ENCODE measurements at places on chromosomes 5 and 9.

- no peak for DNase-seq
Observed at GRCh38 chr9:75953218-75953617, 62.7 kb downstream of the PCSK5 start.

DNA sequence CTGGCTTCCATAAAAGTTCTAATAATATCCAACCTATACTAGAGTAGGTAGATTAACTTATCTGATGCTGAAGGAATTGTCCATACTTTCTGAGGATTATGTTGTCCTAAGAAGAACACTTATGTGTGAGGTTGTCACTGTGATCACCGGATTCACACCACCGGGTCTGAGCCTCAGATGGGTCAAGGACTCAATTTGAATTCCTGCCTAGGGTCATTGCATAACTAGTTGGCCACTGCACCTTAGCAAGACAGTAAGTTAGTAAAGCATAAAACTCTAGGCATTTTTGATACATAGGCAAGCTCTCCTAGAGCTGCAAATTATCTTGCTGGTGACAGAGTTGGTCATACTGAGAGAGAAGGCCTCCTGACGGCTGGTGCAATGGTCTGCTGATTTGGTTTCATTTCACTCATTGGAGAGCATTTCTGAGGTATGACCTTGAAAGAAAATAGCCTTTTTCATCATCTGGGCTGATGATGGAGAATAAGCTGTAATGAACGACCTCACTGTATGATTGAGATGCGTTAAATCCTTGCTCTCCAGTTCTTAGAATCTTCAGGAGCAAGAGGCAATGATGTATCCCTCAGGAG is 72.0 kb upstream of the CKMT2 start:
- DNase-seq, result no peak

GRCh38 chr5:93092349-93093105 is 488.5 kb downstream of the NR2F1-AS1 start:
- DNase-seq, result no peak

- no peak for DNase-seq
Observed at GRCh38 chr9:935348-935965, 41.0 kb upstream of the DMRT3 start.

- no peak for DNase-seq
Observed at GRCh38 chr9:4563105-4563504, 72.8 kb downstream of the SLC1A1 start.

- DNase-seq, result no peak
Observed at GRCh38 chr5:59843511-59844213, 49.9 kb downstream of the PDE4D start.

DNA sequence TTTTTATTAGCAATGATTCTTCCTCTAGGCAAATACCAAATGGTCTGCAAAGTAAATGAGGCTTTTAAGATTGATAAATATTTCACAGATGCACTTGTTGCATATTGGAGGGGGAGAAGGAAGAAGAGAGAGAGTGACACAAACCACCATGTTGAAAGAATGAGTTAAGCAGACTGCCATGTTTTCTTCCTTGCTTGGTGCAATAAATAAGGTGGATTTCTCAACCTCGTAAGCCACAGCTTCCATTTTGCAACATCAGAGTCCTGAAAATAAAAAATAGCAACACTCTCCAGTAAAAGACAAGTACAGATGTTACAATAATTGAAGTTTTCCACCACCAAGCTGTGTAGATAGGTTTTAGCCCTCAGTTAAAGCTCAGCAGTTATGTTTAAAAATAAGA is 202.9 kb downstream of the SGCD start:
- DNase-seq, result no peak

- no peak for DNase-seq
Observed at GRCh38 chr9:117414906-117415331, at the start of gene ASTN2. Gene ASTN2, minus strand, starts transcription at chr9:117415057. Its CDS starts 119 bp downstream, at chr9:117414938.

DNA sequence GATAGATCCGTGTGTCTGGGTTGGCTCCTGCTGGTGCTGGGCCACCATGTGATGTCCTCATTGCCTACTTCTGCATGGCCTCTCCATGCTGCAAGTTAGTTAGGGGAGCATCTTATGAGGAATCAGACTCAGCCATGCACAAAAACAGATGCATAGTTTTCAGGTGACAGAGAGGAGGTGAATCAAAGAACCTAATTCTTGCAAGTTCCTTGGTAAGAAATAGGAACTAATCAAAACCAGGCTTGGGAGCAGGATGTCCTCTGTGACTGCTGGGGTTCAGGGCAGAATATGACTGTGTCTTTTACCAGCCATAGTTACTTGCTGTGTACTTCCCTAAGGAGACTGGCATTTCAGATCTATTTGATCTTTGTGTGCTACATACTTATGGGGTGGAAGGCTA is 61.6 kb downstream of the C9orf152 start:
- DNase-seq, result no peak

DNA sequence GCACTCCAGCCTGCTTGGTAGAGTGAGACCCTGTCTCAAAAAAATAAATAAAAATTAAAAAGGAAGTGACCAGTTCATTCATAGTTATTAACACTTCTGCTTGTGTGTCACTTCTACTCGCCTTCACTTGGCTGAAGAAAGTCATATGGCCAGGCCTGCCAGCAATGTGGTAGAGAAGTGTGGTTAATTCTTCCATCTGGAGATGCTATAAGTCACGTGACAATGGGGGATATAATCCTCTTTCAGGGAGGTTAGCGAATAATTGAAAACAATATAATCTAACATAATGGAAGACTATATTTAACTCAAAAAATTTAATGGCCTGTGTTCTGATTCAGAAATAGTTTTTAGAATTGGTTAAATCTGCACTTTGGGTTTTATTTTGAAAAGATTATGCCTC is 305.6 kb downstream of the DOCK8 start:
- DNase-seq, result no peak

GRCh38 chr5:31404325-31404724 is 127.6 kb downstream of the DROSHA start:
- no peak for DNase-seq

- DNase-seq, result no peak
Observed at GRCh38 chr5:5331848-5332247, 90.6 kb upstream of the ICE1 start.

DNA sequence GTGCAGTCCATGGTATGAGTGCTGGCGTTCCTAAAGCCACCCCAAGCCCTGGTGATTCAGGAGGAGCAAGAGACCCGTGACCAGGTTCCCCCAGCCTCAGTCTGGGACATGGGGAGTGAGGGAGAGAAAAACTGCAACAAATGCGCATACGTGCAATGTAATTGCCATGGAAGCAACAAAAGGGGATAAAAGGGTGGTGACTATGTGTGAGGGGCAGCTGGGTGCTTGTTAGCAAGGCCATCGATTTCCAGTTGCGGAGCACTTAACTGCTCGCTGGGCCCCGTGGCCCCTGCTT is 709 bp upstream of the SH3PXD2B start:
- DNase-seq, result no peak

DNA sequence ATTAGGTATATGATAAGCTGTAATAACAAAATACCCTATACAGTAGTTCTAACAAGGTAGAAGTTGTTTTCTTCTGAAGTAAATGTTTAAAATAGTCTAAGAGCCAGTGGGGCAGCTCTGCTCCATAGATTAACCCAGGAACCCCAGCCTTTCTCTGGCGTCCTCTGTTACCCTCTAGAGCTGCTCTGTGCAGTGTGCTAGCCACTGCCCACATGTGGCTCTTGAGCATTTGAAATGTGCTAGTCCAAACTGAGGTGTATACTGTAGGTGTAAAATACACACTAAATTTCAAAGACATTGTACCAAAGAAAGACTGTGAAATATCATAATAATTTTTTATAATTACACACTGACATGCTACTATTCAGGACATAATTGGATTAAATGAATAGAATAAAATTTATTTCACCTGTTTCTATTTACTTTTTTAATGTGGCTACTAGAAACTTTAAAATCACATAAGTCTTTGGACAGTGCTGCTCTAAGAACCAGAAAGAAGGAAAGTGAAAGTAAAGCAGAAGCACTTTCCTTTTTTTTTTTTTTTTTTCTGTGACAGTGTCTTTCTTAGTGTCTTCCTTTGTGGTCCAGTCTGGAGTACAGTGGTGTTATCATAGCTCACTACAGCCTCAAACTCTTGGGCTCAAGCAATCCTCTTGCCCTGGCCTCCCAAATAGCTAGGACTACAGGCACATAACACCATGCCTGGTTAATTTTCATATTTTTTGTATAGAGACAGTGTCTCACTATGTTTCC is 39.3 kb downstream of the RAI14 start:
- no peak for DNase-seq

DNA sequence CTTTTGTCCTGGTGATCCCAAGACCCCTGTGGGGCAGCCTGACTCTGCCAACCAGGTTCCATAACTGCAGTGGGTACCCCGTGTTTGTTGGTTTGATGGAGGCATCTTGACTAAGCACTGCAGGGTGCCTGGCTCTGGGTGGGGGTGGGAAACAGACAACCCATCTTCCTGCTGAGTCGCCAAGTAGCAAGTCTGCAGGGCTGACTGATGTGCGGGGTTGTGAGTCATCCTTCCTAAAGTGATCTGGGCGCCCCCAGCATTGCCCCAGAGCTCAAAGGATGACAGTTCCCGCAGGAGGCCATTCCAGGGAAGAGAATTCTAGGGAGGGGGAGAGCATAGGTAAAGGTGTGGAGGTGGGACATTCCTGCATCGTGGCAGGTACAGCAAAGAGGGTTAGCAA is 23.5 kb downstream of the DAB2IP start:
- DNase-seq, result no peak

- DNase-seq, result no peak
Observed at GRCh38 chr5:127308945-127309344, 18.3 kb downstream of the MEGF10 start.

- no peak for DNase-seq
Observed at GRCh38 chr5:31682851-31683250, 43.9 kb downstream of the PDZD2 start.

DNA sequence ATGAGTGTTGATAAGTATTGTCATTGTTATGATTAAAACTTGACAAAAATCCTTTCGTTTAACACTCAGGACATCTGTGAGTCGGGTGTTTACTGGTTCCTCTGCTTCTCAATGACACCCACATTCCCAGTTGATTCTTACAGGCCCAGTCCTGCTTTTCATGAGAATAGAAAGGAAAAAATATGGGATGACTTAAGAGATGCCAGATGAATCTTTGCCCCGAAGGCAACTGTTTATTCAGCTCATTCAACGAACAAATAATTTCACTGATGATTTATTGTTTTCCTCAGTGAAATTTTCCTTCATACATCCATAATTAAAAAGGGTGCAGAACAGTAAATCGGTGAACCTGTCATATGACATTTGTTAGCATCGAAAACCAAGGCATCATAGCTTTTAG is 452.4 kb upstream of the WWC1 start:
- DNase-seq, result no peak

DNA sequence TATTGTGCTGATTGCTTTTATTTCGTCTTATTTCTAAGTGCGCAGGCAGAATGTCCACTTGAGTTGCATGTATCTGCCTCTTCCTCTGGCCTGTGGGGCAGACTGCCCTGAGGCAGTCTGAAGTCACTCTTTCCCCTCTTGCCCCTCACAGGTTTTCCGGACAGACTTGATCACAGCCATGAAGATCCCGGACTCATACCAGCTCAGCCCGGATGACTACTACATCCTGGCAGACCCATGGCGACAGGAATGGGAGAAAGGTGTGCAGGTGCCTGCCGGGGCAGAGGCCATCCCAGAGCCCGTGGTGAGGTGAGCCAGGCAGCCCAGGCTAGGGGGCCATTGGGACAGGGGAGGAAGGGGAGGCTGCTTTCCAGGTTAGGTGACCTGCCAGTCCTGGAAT is 26.4 kb downstream of the JADE2 start:
- DNase-seq, result no peak

DNA sequence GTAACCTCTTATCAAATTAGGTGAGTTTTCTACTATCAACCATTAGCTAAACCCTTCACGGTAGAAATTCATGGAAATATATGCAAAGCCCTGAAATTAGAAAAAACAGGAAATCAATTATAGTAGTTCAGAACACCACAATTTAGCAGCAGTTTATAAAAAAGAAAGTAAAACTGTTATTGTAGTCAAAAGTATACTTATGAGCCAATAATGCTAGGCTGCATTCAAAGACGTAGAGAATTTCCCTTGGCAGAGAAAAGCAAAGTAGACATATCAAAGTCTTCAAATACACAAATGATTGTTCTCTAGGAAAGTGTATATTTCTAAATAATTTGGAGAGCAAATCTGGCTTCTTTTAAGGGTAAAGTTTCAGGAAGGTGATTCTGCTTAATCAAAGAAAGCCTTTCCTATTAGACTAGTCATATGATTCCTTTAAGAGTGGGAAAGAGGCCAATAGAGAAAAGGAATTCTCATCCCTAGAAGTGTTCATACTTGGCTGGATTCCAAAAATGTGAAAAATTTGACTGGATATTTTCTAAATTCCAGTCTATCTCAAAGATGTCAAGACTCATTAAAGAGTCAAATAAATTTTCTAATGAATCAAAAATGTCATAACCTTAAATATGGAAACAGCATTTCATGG is 185.5 kb downstream of the SMC2 start:
- no peak for DNase-seq

GRCh38 chr9:78121488-78121887 is 89.9 kb upstream of the GNAQ start:
- DNase-seq, result peak; percentile 7

DNA sequence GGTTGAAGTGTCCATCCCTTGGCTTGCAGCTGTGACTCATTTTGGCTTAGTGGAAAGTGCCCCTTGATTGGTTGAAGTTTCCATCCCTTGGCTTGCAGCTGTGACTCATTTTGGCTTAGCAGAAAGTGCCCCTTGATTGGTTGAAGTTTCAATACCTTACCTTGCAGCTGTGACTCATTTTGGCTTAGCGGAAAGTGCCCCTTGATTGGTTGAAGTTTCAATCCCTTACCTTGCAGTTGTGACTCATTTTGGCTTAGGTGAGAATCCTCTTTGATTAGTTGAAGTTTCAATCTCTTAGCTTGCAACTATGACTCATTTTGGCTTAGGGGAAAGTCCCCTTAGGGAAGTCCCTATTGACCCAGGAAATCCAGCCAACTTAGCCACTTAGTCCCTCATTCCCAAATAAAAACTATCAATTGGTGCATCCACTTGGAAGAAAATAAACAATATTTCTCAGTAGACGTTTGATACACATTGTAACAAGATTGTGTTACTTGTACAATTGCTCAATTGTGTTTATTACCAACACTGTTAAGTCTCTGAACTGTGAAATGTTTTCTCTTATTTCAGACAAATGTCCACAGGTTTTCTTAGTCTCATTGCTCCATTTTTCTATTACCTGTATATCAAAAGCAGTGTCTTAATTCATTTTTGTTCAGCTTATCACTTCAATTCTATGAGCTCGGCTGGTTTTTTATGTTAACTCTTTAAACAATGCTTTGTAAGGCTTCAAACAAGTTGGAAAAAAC is 2308.8 kb upstream of the ACO1 start:
- no peak for DNase-seq
